ENCODE measurements at places on chromosomes 1 and 21.

DNA sequence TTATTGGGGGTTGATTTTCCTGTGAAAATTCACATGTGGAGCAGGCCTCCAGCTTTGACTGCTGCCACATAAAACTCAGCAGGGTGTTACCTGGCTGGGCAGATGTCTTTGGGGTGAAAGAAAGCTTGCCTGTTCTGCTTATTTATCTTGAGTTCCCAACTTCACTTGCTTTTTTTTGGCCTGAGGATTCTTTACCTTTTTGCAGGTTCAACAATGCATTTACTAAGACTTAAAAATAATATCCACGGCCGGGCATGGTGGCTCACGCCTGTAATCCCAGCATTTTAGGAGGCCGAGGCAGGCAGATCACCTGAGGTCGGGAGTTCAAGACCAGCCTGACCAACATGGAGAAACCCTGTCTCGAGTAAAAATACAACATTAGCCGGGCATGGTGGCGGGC, 509.1 kb downstream of the KIF26B start:
- no peak for DNase-seq

- no peak for DNase-seq
These were observed 17.9 kb downstream of the SLC9A1 start for GRCh38 chr1:27136998-27137542.

DNA sequence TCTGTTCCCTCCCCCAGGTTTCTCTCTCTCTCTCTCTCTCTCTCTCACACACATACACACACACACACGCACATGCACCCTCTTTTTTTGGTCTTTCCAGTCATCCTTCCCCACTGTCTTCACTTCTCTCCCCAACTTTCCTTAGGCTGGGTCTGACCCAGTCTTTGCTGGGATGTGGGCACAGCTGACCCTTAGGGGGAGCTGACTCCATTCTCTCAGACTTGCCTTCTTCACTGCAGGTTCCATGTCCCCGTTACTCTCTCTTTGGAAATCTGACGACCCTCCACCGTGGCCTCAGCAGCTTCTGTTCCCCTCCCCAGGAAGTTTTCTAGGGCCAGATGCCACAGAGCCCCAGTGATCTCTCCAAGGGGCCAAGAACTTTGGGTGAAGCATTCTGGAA, 2.1 kb downstream of the DISP3 start:
- no peak for DNase-seq

- no peak for DNase-seq
These were observed 134.5 kb downstream of the HHIPL2 start for GRCh38 chr1:222413436-222413835.

DNA sequence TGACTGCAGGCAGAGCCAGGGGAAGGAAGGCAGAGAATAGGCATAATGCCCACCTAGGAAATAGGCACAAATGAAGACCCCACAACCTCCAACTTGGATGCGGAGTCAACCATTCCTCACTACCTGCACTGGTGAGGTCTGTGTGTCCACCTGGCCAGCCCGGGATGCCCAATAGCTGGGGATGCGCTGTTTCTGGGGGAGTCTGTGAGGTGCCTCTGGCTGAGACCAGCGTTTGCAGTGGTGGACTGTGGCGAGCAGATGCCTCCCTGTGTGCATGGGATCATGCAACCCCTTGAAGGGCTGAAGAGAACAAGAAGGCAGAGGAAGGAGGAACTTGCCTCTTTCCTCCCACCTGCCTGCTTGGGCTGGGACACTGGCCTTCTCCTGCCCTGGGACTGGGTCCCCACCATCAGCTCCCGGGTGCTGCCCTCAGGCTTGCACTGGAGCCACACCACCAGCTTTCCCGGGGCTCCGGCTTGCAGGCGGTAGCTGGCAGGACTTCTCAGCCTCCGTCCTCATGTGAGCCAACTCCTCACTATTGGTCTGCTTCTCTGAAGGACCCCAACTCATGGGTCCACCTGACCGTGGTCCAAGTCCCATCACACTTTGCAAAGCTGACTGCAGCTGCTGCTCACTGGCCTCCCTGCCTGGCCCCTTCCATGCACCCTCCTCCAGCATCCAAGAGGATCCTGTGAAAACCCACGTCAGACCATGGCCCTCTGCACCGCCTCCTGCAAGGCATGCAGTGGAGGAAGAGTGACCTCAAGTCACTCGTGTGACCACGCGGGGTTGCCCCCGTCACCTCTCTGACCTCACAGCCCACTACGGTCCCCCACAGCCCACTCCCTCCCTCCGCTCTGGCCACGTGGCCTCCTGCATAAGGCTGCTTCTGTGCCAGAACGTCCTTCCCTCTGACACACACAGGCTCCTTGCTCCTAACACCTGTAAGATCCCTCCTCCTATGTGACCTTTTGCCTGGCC, 2.7 kb upstream of the PDE9A start:
- DNase-seq = no peak
